ENCODE measurements at places on chromosomes 3 and 15. TPM values are rescaled to one million over a fixed set of nuclear protein-coding genes. Genes with fewer than 3 reads are reported as not detected.

The SAXO2 gene
- total RNA-seq, result 0.30 TPM

The NEIL1 gene
- total RNA-seq, result 20.0 TPM

The MESP1 gene
- 0.61 TPM for total RNA-seq

The TLR9 gene
- total RNA-seq, result 0.61 TPM

The CACNA1D gene
- total RNA-seq, result 12.5 TPM

The RETNLB gene
- total RNA-seq, result not detected

The MKRN3 gene
- total RNA-seq, result not detected

The ARGFX gene
- not detected for total RNA-seq

The METTL6 gene
- total RNA-seq, result 8.6 TPM

The LRIG1 gene
- total RNA-seq, result 85.3 TPM

The PSTPIP1 gene
- total RNA-seq, result 4.3 TPM

The EXD1 gene
- total RNA-seq, result not detected

The FES gene
- total RNA-seq, result 17.9 TPM

The SHF gene
- total RNA-seq, result 19.4 TPM

The CLDND1 gene
- 278 TPM for total RNA-seq

The HYAL1 gene
- 19.5 TPM for total RNA-seq

The SNX22 gene
- total RNA-seq, result not detected

The ADCY5 gene
- 1.3 TPM for total RNA-seq

The VEPH1 gene
- 4.7 TPM for total RNA-seq

The TM4SF18 gene
- total RNA-seq, result 2.8 TPM

The EFCC1 gene
- total RNA-seq, result 3.0 TPM

The IL17RE gene
- total RNA-seq, result 117 TPM

The LIPC gene
- not detected for total RNA-seq

The CFAP100 gene
- not detected for total RNA-seq

The PLOD2 gene
- total RNA-seq, result 4.4 TPM

The UBA7 gene
- 16.6 TPM for total RNA-seq

The CLPX gene
- total RNA-seq, result 110 TPM

The GOLGA8F gene
- total RNA-seq, result not detected

The IGSF10 gene
- total RNA-seq, result 1.9 TPM

The GOLGA8G gene
- total RNA-seq, result not detected

The MITF gene
- 15.3 TPM for total RNA-seq

The CA12 gene
- 144 TPM for total RNA-seq

The LMCD1 gene
- 63.7 TPM for total RNA-seq

The GOLGA6L9 gene
- 3.9 TPM for total RNA-seq

The ZNF620 gene
- 0.51 TPM for total RNA-seq

The LRRC3B gene
- total RNA-seq, result not detected

The PRR20G gene
- not detected for total RNA-seq

The BAHD1 gene
- 16.3 TPM for total RNA-seq

The ZMYND10 gene
- total RNA-seq, result not detected

The ZNF385D gene
- total RNA-seq, result 3.8 TPM

The FOXL2 gene
- not detected for total RNA-seq

The SEMA3F gene
- 113 TPM for total RNA-seq

The ABCF3 gene
- 56.7 TPM for total RNA-seq

The RHOV gene
- total RNA-seq, result 78.5 TPM

All from lower leg skin (tissue), 4 donors.